ENCODE measurements at places on chromosomes 1 and 21. TPM values are rescaled to one million over a fixed set of nuclear protein-coding genes. Genes with fewer than 3 reads are reported as not detected.

Gene MYOG
- 19.8 TPM for total RNA-seq

Gene PCAT6
- not detected for total RNA-seq

Gene S100A7A
- total RNA-seq: not detected

Gene RAB7B
- total RNA-seq: 5.3 TPM

Gene RASAL2
- 51.6 TPM for total RNA-seq

Gene SIK1
- 49.3 TPM for total RNA-seq

Gene DTL
- total RNA-seq: 7.7 TPM

Gene CELA3A
- total RNA-seq: not detected

Gene S100A7
- total RNA-seq: not detected

Gene PRRX1
- total RNA-seq: 100 TPM
